ENCODE measurements at places on chromosomes 6 and 20. TPM values are rescaled to one million over a fixed set of nuclear protein-coding genes. Genes with fewer than 3 reads are reported as not detected.

Gene ZBP1
- not detected for total RNA-seq

Gene TCP1
- total RNA-seq: 136 TPM

Gene PSORS1C2
- total RNA-seq: not detected

Gene SAPCD1
- not detected for total RNA-seq

Gene PRSS35
- total RNA-seq: 3.7 TPM

Gene SNX5
- 126 TPM for total RNA-seq

Gene CDS2
- total RNA-seq: 18.6 TPM

Gene FOXA2
- 0.91 TPM for total RNA-seq

Gene BHLHE23
- not detected for total RNA-seq

Gene VWA7
- total RNA-seq: not detected

Gene ANKRD66
- total RNA-seq: not detected

Gene MICA
- 29.2 TPM for total RNA-seq

Gene GRIK2
- total RNA-seq: 0.65 TPM

Gene ADGRF5
- total RNA-seq: 3.2 TPM

Gene CRISP1
- total RNA-seq: not detected

Gene SLC22A7
- not detected for total RNA-seq

Gene CST9L
- not detected for total RNA-seq

Gene VGLL2
- not detected for total RNA-seq

Gene BMP2
- 22.0 TPM for total RNA-seq

Gene CDH4
- 21.2 TPM for total RNA-seq

Gene SALL4
- total RNA-seq: 3.4 TPM

Gene OR2W1
- total RNA-seq: not detected

Gene FOXC1
- total RNA-seq: 1.5 TPM

Gene BMP5
- 0.13 TPM for total RNA-seq

Gene ELOVL4
- total RNA-seq: 9.0 TPM
